NCI-H1417 treated with DMSO at 0.1 percent for 48 hours (cell line): ENCODE measurements at places on chromosomes 5 and 9.
A peak's percentile ranks its signal among the peaks of the same experiment; 100 is the strongest.

GRCh38 chr5:148848393-148849031 lies 22.1 kb downstream of the ADRB2 start:
- no peak for DNase-seq

DNA sequence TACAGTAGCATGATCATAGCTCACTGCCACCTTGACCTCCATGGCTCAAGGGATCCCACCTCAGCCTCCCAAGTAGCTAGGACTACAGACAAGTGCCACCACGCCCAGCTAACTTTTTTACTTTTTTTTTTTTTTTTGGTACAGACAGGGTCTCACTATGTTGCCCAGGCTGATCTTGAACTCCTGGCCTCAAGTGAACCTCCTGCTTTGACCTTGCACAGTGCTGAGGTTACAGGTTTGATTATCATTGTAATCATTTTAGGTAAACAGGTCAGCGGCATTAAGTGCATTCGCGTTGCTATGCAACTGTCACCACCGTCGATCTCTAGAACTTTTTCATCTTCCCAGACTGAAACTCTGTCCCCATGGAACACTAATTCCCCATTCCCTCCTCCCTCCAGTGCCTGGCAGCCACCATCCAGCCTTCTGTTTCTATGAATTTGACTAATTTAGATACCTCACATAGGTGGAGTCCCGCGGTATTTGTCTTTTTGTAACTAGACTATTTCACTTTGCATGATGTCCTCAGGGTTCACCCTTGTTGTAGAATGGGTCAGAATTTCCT lies 5.8 kb upstream of the CARD19 start:
- DNase-seq: no peak

DNA sequence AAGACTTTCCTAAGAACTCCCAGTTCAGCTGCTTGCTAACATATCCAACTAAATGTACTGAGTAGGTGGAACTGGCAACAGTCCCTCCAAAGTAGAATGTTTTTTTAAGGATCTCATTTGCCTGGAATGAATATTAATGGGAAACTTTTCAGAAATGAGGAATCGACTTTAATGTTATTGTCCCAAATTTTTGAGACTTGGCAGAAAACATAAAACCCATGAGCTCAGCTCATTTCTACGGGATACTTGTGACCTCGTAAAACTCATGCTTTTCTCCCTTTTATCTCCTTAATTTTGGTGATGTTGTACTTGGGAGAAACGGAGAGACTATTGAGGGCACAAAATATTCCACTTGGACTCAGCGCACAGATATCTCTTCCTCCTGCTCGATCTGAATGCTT lies 296.8 kb downstream of the EBF1 start:
- no peak for DNase-seq

DNA sequence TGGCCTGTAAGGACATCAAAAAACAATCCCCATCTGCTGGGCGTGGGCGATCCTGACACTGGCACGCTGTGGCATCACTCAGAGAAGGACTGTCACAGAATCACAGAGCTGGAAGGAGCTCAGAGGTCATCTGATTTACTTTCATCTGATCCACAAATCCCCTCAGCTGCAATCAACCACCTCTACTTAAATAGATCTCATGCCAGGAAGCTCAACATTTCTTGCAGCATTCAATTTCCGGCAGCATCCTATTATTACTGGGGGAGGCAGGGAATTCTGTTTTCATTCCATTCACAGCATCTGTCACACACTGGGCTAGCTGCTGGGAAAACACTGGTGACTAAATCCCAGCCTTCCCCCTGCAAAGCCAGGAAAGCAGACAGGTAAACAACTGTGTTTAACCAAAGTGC lies 38.3 kb downstream of the RETREG1 start:
- peak; percentile 52 for DNase-seq

- no peak for DNase-seq
Observed at GRCh38 chr9:98913705-98914104, 30.0 kb upstream of the COL15A1 start.

- DNase-seq: no peak
Observed at GRCh38 chr5:32383065-32383464, 61.5 kb downstream of the ZFR start.

DNA sequence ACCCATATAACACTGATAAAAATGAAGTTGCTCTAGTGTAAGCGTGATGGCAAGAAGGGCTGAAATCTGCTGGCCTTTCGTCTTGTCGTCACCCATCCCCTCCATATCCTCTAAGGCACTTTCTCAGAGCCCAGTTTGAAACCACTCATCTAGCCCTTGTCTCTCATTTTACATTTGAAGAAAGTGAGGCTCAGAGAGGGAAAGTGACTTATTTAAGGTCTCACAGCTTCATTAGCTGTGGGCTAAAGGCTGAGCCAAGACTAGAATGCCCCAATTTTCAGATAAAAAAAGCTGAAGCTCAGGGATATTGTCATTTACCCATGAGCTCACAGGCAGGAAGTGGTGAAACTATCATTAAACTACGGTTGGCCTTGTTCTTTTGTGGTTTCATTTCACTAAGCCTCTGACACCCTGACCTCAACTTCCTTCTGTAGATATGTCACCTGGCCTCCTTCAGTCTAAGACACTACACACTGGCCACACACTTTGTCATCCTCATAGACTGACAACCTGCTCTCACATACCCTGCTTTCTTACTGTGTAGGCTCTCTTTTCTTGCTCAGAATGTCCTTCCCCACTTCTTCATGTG lies 176.7 kb upstream of the DMAC1 start:
- DNase-seq: no peak

- no peak for DNase-seq
Observed at GRCh38 chr5:179326122-179326927, 18.9 kb downstream of the ADAMTS2 start.

GRCh38 chr9:109579191-109579948 lies 81.3 kb upstream of the PTPN3 start:
- no peak for DNase-seq

- DNase-seq: no peak
Observed at GRCh38 chr9:126128494-126129142, 198.0 kb upstream of the MVB12B start.

- no peak for DNase-seq
Observed at GRCh38 chr5:132464156-132464939, 26.2 kb downstream of the IRF1 start.

DNA sequence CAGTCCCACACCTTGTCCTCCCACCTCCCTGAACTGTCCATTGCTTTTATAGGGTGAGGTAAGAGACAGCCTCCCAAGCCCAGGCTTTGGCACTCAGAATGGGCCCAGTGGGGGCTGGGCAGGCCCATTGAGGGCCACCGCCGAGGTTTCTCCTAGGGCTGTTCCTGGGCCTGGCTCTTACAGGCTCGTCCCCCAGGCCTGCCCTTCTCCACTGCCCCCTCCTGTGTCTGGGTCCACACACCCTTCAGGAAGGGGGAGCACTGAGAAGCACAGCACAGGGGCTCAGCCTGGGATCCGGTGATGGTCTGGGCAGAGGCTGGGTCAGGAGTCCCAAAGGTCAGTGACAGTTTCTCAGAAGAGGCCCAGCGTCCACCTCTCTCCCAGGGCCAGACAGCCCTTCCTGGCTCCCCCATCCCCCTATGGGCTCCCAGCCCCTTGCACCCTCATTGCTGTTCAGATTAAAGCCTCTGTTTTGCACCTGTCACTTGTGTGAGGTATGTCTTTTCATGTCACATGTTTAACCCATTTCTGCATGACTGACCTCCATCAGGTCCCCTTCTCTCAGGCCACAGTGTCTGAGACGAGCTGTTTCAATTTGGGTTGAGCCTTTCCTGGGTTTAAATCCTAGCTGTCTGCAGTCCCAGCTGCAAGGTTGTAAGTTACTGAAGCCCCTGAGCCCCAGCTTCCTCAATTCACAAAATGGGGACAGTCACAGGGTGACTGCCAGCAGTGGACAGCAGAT lies 29.4 kb downstream of the IER5L start:
- no peak for DNase-seq
